ENCODE measurements at places on chromosomes 6 and 20.

GRCh38 chr20:25227317-25227831 is 20.5 kb upstream of the PYGB start:
- no peak for DNase-seq

- no peak for DNase-seq
These were observed 16.2 kb upstream of the RNF39 start for GRCh38 chr6:30091577-30092381.

DNA sequence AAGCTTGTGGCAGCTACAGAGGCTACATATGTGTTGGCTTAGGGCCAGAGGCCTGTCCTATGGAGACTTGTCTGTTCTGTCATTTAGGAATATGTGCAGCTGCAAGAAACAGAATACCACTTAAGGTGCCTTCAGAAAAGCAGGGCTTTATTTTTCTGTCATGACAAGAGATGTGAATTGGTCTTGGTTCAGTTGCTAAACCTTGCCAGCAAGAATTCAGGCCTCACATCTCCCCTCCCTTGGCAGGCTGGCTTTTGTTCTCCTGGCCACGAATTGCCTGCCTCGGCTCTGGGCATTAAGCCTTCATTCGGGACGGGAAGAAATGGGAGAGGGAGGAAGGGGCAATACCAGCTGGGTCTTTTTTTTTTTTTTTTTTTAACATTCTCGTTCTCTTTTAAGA is 82.4 kb upstream of the TGM3 start:
- no peak for DNase-seq

DNA sequence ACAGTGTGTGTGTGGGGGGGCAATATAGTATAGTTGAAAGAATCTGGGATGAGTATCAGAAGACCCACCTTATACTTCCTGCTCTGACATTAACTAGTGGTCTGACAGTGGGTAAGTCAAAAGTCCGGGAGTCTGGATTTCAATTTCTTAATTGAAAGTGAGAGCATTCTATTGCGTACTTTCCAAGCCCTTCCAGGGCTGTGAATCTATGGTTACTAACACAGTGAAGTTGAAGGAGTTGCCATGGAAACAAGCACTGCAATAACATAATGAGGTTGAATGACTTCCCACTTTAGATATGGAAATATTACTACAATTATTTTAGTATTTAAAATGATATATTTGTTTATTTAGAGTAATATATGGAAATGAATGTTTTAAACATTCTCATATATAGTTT is 80.2 kb downstream of the MLIP start:
- no peak for DNase-seq

DNA sequence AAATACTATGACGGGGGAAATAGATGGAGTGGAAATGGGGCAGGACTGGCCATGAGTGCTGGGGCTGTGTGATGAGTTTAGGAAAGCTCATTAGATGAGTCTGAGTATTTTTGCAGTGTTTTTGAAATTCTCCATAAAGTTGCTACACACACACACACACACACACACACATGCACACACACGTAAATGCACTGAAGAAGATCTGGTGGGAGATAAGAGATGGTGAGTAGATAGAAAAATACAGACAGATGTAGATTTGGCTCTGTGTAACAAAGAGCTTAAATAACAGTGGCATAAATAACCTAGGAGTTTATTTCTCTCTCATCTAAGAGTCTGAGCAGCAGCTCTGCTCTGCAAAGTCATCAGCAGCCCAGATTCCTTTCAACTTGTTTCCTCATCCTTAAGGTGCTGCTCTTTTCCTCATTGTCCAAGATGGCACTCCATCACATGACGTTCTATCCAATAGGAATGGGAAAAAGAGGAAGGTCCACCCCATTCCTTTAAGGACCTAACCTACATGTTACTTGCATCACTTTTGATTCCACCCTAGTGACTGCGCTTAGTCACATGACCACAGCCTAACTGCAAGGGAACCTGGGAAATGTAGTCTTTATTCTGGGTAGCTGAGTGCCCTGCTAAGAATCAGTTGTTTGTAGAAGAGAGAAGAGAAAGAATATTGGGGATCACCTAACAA is 76.4 kb downstream of the EYA2 start:
- DNase-seq: no peak

GRCh38 chr20:56278196-56278595 is 29.7 kb downstream of the MC3R start:
- no peak for DNase-seq

GRCh38 chr6:71375676-71376075 is 87.1 kb downstream of the OGFRL1 start:
- DNase-seq: no peak

DNA sequence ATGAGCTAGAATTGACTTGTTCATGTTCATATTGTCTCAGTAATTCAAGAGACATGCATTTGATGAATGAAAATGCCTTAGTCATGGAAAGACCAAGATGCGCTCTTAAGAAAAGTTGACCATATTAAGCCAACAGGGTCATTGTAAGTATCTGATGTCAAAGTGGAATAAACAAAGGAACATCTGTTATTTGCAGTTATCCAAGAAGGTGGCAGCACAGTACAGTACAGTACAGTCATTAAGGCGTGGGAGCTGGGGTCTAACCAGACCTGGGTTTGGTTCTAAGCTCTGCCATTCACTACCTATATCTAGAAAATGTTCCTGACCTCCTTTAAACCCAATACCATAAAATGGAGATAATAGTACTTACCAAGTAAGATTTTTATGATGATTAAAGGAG is 178.1 kb downstream of the BACH2 start:
- DNase-seq: no peak

GRCh38 chr6:62367601-62368000 is 81.6 kb upstream of the KHDRBS2 start:
- DNase-seq: no peak

GRCh38 chr6:40330301-40330721 is 256.9 kb downstream of the LRFN2 start:
- no peak for DNase-seq

DNA sequence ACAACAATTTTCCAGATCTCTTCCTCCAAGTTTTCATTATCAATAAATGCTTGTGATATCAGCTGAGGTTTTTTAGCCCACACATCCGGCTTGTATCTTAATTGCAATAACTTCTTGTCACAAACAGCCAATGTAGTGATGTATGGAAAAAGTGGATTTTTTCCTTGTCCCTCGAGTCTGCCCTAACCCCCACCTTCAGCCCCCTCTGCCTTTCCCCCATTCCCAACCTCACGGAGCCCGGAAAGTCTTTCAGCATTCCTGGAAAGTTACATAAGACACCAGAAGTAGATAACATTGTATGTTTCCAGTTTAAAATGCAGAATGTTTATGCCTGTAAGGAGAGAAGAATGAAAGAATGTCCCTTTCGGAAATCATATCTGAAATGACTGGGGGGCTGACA is 179.2 kb upstream of the PHACTR1 start:
- DNase-seq: no peak

DNA sequence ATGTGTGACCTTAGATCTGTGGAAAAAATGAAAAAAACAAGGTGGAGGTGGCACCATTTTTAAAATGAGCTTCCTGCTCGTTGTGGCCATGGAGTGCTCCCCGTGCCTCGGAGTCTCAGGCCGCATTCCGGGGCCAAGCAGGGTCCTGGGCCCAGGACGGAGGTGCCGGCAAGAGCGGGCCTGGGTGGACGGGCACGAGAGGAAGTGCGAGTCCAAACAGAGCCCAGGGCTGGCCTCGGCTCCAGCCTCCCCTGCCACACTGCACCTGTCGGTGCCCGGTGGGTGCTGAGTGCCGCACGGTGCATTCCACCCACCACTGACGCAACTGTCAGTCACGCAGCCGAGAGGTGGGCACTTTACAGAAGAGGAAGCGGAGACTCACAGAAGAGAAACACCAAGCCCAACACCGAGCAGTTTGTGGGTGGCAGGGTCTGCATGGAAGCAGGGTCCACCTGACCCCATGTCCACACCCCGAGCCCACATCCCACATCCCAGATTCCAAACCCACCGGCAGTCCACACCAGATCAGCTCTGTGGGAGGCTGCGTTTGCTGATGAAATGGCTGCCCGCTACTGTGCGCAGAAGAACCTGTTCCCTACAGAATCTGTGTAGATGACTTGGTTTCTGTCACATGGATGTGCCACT is 97.7 kb downstream of the PSMB1 start:
- peak; percentile 87 for DNase-seq

- no peak for DNase-seq
These were observed 62.2 kb downstream of the MYLK4 start for GRCh38 chr6:2688401-2689064.

DNA sequence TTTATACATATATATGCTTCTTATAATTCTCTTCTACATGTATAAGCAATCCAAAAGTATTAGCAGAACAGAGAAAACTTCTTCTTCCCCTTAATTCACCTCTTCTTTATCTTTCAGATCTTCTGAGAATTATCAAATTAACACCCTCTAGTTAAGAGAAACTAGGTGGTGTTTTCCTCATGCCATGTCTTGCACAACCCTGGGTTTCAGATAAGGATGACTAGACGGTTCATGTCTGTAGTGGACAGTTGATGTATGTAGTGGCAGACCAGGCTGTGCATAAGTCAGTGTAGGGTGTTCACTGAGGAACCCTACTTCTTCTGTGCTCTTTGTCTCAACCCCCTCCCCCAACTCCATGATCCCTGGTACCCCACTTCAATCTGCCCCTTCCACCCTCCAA is 187.3 kb downstream of the SAMD5 start:
- no peak for DNase-seq

- no peak for DNase-seq
These were observed 47.4 kb downstream of the HLA-DPB1 start for GRCh38 chr6:33123181-33123580.

DNA sequence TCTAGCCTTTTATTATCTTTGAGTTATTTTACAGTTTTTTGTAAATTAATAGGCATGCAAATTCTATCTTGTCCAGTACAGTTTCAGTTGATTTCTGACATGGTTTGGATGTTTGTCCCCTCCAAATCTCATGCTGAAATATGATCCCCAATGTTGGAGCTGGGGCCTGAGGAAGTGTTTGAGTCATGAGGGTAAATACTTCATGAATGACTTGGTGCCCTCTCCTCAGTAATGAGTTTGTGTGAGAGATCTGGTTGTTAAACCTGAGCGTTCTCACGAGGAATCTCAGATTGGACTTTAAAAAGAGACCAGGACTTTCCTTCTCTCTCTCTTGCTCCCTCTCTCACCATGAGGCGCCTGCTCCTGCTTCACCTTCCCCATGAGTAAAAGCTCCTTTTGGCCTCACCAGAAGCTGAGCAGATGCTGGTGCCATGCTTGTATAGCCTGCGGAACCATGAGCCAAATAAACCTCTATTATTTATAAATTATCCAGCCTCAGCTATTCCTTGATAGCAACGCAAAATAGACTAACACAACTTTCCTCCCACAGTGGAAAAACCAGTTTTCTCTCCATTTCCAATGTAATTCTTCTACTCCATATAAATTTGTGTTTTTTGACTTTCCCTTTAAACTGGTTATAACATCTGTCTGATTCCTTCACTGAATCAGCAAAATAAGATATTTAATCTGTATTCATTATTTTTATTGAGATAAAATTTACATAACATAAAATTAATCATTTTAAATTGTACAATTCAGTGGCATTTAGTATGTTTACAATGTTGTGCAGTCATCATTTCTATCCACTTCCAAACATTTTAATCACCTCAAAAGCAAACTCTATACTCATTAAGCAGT is 78.7 kb upstream of the PRSS16 start:
- no peak for DNase-seq

- no peak for DNase-seq
These were observed 525 bp downstream of the PNRC1 start for GRCh38 chr6:89081129-89081422.

DNA sequence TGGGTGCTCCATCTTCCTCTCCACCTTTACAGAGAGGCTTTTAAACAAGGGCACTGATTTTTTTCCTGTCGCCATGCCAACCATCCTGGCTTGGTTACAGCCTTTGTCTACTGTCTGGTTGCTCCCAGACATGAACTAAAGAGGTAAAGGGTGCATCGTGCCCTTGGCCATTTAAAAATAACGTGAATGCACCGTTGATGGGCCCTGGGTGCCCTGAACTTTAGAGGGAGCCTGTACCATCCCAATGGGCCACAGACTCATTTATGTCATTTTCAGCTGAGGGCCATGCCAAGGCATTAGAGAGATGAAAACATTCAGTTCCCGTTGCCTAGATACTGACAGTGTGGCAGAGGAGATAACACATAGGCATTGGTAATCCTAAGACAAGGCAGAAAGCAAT is 23.3 kb downstream of the TMC2 start:
- no peak for DNase-seq

GRCh38 chr6:29696147-29697125 is 15.5 kb upstream of the ZFP57 start:
- DNase-seq: no peak

DNA sequence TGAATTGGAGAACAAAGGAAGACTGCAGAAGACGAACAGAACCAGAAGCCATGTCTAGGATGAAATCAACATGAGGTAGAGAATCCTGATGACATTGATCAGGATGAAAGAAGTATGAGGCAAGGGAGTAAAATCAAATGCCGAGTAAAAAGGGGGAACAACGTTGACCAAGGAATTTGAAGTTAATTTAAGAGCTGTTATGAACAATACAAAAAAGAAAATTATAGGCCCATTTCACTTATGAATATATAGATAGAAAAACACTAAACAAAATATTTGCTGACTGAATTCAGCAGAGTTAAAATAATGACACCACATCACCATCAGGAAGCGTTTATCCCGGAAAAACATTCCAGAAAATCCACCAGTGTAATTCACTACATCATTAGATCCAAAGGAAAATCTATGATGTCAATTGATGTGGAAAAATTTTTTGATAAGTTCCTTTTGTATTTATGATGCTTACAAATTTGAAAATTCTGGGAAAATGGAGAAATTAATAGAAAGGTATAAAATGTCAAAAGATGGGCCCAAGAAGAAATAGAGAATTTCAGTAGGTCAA is 8.1 kb upstream of the CCN5 start:
- no peak for DNase-seq

GRCh38 chr20:10508468-10509251 is 73.6 kb downstream of the SLX4IP start:
- no peak for DNase-seq

DNA sequence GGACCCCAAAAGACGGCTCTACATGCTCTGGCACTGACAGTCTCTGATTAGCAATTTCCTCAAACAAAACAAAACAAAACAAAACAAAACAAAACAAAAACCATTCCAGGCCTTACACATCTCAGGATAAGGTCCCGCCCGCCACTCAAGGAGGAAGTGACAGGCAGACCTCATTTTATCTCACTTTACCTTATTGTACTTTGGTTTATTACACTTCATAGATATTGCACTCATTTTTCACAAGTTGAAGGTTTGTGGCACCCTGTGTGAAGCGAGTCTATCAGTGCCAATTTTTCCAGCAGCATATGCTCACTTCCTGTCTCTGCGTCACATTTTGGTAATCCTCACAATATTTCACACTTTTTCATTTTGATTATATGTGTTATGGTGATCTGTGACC is 15.2 kb downstream of the ZBP1 start:
- no peak for DNase-seq

GRCh38 chr6:6557886-6558285 is 30.6 kb upstream of the LY86 start:
- no peak for DNase-seq

DNA sequence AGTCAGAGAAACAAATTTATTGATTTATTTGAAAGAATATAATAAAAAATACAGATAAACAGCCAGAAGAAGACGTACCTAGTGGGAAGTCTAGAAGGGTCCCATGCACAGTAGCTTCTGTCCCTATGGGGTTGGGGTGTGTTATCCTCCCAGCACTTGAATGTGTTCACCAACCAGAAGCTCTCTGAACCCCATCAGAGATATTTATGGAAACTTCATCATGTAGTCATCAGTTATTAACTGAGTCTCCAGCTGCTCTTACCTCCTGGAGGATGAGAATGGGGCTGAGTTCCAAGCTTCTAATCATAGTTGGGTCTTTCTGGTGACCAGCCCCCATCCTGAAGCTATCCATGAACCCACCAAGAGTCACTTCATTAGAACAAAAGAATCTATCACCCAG is 15.4 kb upstream of the USP45 start:
- no peak for DNase-seq

All from mesenteric fat pad (tissue), 1 donor.